ENCODE measurements at places on chromosomes 7 and 10.

DNA sequence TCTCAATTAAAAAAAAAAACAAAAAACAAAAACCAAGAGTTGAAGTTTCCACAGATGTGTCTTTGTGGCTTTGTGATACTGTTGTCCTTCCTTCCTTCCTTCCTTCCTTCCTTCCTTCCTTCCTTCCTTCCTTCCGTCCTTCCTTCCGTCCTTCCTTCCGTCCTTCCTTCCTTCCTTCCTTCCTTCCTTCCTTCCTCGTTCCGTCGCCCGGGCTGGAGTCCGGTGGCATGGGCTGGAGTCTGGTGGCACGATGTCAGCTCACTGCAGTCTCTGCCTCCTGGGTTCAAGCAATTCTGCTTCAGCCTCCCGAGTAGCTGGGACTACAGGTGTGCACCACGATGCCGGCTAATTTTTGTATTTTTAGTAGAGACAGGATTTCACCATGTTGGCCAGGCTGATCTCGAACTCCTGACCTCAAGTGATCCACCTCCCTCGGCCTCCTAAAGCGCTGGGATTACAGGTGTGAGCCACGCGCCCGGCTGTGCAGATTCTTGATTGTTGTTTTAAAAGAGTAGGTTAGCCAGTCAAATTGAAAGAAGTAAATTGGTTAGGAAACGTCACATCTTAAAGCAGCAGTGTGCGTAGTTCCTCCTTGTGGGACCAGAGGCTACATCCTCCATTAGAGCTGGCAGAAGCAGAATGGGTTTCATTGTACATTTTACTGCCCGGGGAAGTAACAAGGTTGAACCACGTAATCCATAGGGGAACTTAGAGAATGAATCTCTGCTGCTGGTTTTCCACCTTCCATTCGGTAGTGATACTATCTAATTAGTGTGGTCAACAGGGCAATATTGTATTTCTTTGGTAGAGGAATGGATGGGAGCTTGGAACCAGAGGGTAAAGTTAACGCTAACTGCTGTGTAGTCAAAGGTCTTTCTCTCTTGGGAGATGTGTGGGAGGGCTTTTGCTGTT, 20.6 kb downstream of the DNAJB6 start:
- no peak overlapping the region for H3K4me3 ChIP-seq

GRCh38 chr10:29012926-29013554, 275.8 kb upstream of the LYZL1 start:
- H3K27me3 ChIP-seq, result peaks cover 16% of the 10 kb centered on the region
- no peaks in the 10 kb centered on the region for H3K36me3 ChIP-seq
- no peak for DNase-seq
- H3K4me1 ChIP-seq, result no peaks in the 10 kb centered on the region
- no peak overlapping the region for H3K27ac ChIP-seq

- no peak overlapping the region for H3K27ac ChIP-seq
- H3K4me3 ChIP-seq, result no peak overlapping the region
- no peaks in the 10 kb centered on the region for H3K36me3 ChIP-seq
- peaks cover 4% of the 10 kb centered on the region for H3K27me3 ChIP-seq
- DNase-seq, result no peak
- peaks cover 11% of the 10 kb centered on the region for H3K4me1 ChIP-seq
These were observed 51.1 kb downstream of the INSIG1 start for GRCh38 chr7:155348806-155349205.

DNA sequence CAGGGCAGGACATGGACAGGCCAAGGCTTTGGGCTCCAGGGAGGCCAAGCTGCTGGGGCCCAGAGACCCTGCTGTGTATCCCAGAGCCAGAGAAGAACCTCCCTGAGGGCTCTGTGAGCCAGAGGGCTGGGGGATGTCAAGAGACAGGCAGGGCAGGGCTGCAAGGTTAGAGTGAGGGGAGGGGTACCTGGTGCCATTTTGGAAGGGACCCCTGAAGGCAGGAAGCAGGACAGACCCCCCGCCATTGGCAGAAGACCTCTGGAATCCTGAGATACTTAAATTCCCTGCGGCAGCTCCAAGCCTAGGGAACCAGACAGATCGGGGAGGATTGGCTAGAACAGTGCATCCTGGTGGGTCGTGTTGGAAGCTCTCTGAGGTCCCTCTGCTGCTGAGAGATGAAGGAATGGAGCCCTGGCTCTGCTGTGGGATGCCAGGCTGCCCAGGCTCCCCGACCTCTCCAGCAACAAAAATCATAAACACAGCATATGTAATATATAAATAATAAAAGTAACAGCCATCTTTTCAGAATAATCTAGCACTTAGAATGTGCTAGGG, 75.0 kb downstream of the LHPP start:
- H3K36me3 ChIP-seq, result no peaks in the 10 kb centered on the region
- H3K27me3 ChIP-seq, result no peaks in the 10 kb centered on the region
- DNase-seq, result no peak
- no peak overlapping the region for H3K27ac ChIP-seq
- H3K4me1 ChIP-seq, result peaks cover 8% of the 10 kb centered on the region

- no peak for DNase-seq
- no peaks in the 10 kb centered on the region for H3K27me3 ChIP-seq
- H3K4me3 ChIP-seq, result no peak overlapping the region
- H3K27ac ChIP-seq, result no peak overlapping the region
These were observed 228.4 kb downstream of the DNAJB6 start for GRCh38 chr7:157565201-157565626.

Data from activated naive CD4-positive, alpha-beta T cell treated with anti-CD3 and anti-CD28 coated beads for 36 hours (primary cell).